Right atrium auricular region (tissue), 2 donors: ENCODE measurements at places on chromosomes 2 and 18.

DNA sequence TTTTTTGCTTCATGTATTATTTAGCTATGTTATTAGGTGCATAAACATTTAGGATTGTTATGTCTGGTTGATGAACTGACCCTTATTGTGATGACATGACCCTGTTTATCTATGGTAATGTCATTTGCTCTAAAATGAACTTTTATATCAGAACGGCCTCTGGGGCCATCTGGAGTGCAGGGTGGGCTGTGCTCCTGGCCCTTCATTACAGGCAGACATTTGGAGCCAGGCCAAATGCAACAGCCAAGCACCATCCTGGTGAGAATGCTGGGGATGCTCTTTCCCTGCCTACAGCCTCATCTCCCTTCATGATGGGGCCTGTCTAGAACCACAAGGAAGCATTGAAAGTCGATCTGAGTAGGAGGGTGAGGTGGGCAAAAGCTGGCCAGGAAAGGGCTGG lies 38.0 kb downstream of the HJURP start:
- DNase-seq, result no peak

DNA sequence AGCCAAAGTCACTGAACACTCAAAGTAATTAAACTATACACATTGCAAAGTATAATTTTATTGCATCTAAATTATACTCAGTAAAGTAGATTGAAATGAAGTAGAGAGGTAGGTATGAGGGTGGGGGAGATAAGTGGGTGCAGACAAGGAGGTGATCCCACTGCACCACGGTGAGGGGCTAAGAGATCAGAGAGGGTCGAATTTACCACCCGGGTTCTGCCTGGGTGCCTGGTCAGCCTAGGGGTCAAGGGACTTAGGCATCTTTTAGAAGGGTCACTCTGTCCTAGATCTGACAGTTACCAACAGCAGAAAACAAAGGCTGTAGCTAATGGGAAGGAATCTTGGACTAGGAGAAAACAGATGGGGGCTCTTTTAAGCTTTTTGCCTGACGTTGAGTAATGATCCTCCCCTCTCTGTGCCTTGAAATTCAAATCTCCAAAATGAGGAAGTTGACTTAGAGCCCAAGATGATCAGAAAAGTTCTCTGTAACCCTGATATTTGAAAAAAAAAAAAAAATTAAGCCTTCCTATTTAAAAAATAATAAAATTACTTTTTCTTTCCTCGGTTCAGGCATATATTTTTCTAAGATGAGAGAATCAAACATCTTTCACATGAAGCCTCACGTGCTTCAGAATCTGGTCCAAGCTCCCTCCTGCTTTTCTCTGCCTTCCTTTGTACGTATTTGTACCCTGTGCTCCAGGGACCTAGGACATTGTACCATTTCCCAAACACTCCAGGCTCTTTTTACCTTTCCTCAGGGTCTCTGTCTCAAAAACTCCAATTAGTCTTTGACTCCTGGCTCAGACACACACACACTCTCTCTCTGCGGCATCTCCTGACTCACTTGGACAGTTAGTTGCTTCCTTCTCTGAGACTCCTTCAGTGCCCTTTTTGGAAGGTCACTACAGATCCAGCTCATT lies 353.9 kb downstream of the CYRIA start:
- no peak for DNase-seq

GRCh38 chr2:21841341-21841740 lies 717.6 kb downstream of the TDRD15 start:
- DNase-seq, result no peak

DNA sequence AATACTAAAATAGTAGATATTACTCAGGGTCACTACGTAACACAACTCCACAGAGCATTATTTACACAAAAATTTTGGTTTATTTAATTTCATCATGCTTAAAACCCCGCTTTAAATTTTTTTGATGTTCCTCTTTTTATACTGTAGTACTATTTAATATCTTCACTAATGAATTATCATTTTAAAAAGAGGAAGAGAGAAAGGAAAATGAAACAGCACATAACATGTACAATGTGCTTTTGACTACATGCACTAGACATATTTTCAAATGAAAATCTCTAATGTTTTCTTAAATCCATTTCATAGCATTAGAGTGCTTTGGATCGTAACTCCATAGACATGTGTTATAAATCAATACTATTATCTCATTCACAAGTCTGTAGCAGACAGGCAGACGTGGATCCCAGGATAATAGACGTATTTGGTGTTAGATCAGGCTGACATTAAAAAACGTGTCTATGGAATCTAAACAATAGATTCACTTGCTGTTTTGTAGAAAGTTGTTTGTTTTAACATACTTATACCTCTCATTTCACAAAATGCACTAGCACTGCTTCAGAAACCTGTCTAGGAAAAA lies 897.0 kb downstream of the CPS1 start:
- DNase-seq, result no peak

GRCh38 chr2:23283-23682 lies 23.0 kb downstream of the FAM110C start:
- DNase-seq, result no peak

DNA sequence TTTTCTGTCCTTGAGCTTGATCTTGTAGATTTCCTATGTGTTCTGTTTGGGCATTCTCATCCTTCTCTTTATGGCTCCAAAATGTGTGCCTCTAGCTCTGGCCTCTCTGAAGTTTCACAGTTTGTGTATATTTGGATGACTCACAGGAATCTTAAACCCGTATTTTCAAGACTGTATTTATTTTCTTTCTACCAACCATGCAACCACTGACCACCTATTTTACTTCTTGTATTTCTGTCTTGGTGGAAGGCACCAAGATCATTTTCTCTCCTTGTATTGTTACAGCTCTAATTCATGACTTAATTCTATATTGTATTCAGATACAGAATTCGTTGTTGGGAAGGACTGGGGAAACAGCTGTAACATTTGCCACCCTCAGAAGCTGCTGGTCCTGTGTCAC lies 39.5 kb downstream of the ACSL3 start:
- DNase-seq, result no peak

DNA sequence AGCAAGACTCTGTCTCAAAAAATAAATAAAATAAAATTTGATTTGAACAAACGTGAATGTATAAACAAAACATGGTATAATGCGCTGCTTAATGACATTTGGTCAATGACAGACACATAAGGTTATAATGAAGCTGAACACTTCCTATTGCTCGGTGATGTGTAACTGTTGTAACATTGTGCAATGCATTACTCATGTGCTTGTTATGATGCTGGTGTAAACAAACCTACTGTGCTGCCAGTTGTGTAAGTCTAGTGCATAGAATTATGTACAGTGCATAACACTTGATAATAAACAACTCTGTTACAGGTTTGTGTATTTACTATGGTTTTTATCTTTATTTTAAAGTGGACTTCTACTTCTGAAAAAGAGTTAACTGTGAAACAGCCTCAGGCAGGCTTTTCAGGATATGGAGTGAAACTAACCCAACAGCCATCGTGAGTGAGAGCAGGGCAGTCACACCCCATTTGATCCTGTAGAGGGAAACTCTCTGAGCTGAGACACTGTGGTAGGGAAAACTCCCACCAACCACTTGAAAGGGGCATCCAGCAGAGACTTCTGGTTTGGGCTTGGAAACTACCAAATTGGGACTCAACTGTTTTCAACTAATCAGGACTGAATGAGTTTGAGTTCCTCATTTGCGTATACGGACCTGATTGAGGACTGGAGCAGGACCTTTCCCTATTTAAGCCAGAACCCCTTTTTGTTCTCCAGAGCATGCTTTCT lies 8.7 kb upstream of the RPRD1A start:
- DNase-seq, result no peak

DNA sequence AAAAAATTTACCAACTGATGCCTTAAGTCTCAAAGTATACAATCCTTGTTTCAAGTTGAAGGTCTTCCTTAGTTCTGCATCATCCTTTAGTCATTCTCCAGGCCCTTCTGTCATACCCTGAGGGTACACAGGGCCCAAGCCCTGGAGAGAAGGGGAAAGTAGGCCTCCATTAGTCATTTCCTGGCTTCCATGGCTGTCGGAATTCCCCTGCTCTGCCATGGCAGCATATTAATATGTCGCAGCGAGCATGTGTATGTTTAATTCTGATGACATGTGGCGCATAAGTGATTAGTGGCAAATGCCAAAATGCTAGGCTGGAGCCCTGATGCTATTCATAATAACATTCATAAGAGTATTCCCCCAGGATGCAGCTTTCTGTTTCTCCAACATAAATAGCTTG lies 22.1 kb downstream of the GPR39 start:
- no peak for DNase-seq

- DNase-seq, result no peak
These were observed 33.8 kb upstream of the ACYP2 start for GRCh38 chr2:54081574-54081973.

GRCh38 chr2:138280999-138281695 lies 220.4 kb upstream of the SPOPL start:
- no peak for DNase-seq

- no peak for DNase-seq
These were observed 47.6 kb downstream of the MAPK4 start for GRCh38 chr18:50607378-50607926.

- no peak for DNase-seq
These were observed 20.5 kb downstream of the SETBP1 start for GRCh38 chr18:44701227-44701626.

DNA sequence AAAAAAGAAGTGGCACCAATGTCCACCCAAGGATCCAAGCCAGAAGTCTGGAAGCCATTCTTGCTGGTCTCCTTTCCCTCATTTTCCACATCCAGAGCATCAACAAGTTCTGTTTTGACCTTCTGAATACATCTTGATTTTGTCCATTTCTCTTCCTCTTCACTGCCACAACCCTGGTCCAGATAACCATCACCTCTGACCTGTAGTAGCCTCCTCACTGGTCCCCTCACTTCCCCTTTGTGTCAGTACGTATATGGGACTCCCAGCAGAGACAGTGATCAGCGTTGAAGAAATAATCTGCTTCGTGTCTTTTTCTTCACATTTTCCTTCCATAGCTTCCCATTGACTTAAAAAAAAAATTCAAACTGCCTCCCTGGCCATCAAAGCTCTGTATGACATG lies 109.3 kb upstream of the SP5 start:
- no peak for DNase-seq

DNA sequence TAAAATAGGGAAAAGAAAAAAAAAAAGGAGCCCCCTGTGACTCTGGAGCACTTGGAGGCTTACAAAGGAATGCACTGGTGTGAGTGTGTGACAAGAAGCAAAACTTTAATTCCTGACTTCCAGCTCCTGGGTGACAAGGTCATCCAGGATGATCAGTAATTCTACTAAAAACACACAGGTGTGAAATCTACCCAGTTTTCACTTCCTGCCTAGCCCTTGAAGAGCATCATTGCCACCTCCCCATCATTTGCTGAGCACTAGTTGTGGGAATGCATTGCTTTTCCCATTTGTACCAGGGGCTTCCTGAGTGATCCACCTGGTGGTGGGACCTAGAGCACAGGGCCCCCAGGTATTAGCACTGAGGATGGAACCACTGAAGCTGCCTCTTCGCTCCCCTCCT lies 139.7 kb upstream of the RIOK3 start:
- no peak for DNase-seq

DNA sequence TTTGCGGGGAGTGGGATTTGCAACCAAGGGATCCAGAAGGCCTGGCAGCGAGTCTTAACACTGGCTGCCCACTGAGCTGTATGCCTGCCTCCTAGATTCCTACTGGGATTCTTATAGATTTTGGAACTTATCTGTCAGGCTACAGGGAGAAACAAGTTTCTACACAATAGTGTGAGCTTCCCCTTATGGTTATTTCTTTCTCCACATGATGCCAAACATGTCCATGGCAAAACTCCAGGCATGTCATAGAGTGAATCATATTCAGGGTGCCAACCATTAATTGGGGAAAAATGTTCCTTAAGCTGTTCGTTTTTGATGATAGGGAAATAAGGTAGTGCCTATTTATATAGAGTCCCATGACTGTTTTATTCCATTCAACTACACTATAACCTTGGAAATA lies 1185.2 kb upstream of the CELF4 start:
- DNase-seq, result no peak

GRCh38 chr2:101267671-101268656 lies 15.3 kb downstream of the CNOT11 start:
- no peak for DNase-seq

GRCh38 chr2:55862673-55863390 lies 60.8 kb downstream of the EFEMP1 start:
- DNase-seq, result peak; percentile 85

GRCh38 chr2:10249798-10250197 lies 52.9 kb upstream of the HPCAL1 start:
- no peak for DNase-seq

DNA sequence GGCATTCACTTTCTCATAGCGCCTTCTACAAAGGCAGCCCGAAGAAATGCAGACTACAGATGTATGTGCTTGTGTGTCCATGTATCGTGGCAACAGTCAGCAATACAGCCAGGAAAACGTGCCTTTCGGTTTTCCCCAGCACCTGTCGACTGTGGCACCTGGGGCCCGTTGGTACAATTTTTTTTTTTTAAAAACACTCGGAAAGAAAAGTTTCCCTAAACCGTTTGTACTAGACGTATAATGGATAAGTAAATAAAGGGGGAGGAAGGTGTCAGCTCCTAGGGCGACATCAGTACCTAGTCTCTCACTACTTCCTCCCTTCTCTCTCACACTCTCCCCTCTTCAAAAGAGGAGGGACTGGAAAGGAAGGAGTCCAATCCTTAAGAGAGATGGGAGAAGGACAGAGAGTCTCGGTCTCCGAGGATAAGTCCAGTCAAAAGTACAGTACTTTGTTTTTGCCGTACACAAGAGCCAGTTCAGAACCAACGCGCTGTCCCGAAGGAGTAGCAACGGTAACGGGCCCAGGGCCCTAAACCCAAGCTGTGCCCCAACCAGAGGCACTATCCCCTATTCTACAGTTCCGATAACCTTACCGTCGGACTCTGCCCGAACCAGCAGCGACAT lies 759 bp downstream of the PPP4R3B start:
- DNase-seq, result no peak

GRCh38 chr18:8469544-8470130 lies 139.6 kb upstream of the RAB12 start:
- peak; percentile 54 for DNase-seq

DNA sequence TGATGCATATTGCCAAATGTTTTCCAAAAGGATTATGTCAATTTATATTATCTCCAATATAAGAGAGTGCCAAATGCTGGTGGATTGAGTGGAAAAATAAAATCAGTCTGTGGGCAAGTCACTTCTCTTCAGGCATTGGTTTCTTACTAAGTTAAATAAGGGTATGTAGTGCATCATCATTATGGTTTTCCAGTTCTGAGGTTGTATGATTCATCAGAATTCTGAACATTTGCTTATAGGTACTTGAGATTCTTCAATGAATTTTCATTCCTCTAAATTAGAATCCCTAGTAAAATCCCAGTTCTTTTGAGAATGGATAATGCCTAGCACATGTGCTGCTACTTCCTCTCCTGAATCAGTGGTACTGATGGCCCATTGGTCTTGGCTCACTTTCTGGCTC lies 188.9 kb upstream of the OSR1 start:
- no peak for DNase-seq
